ENCODE measurements at places on chromosomes 16 and 17. TPM values are rescaled to one million over a fixed set of nuclear protein-coding genes. Genes with fewer than 3 reads are reported as not detected.

The TMEM11 gene
- 20.7 TPM for total RNA-seq

The C17orf78 gene
- total RNA-seq, result not detected

The DNAH9 gene
- 4.1 TPM for total RNA-seq

The LGALS9B gene
- not detected for total RNA-seq

The CEP295NL gene
- total RNA-seq, result 1.2 TPM

The PRSS22 gene
- 7.7 TPM for total RNA-seq

The SLC52A1 gene
- not detected for total RNA-seq

The SLC6A4 gene
- total RNA-seq, result 4.9 TPM

The RND2 gene
- total RNA-seq, result 5.2 TPM

The ST3GAL2 gene
- total RNA-seq, result 17.4 TPM

The EFNB3 gene
- not detected for total RNA-seq

Measured in thyroid gland (tissue), 4 donors.